ENCODE measurements at places on chromosomes 2 and 18. TPM values are rescaled to one million over a fixed set of nuclear protein-coding genes. Genes with fewer than 3 reads are reported as not detected.

RESP18 gene
- total RNA-seq, result not detected

CROCC2 gene
- total RNA-seq, result 0.44 TPM

CHRND gene
- total RNA-seq, result not detected

DLGAP1 gene
- 3.3 TPM for total RNA-seq

TXNDC2 gene
- not detected for total RNA-seq

ALLC gene
- 11.4 TPM for total RNA-seq

METAP1D gene
- total RNA-seq, result 9.4 TPM

CEP76 gene
- 3.1 TPM for total RNA-seq

- H3K4me3 ChIP-seq, result no peak overlapping the region
- DNase-seq, result no peak
- no peaks in the 10 kb centered on the region for H3K27me3 ChIP-seq
- H3K4me1 ChIP-seq, result no peaks in the 10 kb centered on the region
- H3K27ac ChIP-seq, result no peak overlapping the region
- no peaks in the 10 kb centered on the region for H3K36me3 ChIP-seq
These were observed 84.7 kb downstream of the FAM161A start for GRCh38 chr2:61769093-61769675.

DNA sequence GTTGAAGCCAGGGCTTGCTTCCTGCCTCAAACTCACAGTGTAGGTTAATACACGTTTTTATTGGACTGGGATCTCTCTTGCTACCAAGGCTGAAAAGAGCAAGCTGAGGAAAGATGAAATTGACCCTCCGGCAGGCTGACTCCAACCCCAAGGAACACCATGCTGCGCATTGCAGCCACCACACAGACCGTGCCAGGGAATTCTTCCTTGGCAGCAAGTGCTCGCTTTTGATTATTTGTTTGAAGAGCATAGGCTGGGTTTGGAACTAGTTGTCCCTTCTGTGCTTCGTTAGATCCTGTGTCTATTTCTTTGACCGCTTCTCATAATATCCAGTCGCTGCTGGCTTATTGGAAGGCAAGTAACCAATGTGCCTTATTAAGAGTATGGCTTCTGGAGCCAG lies 34.4 kb upstream of the DARS1 start:
- H3K27ac ChIP-seq, result no peak overlapping the region
- no peaks in the 10 kb centered on the region for H3K36me3 ChIP-seq
- no peak for DNase-seq
- no peaks in the 10 kb centered on the region for H3K4me1 ChIP-seq

- DNase-seq, result no peak
- no peaks in the 10 kb centered on the region for H3K36me3 ChIP-seq
These were observed 2.8 kb upstream of the LBX2 start for GRCh38 chr2:74502147-74502719.

DNA sequence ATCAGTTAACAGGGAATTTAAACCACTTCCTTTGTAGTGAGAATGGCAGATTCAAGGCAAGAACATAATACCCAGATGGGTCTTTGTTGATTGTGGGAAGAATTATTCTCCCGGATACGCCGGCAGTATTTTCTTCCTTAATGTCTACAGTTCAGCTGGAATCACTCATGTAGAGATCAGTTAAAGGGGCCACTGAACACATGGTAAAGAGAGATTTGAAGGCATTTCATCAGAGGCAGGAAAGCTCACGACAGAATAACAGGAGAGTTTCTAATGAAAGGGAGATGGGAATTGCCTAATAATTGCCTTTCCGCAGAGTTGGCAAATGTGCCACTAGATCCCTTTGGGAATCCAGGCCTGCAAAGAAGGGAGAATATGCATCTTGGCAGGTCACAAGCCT lies 327.7 kb upstream of the ZNF804A start:
- H3K36me3 ChIP-seq, result no peaks in the 10 kb centered on the region
- no peaks in the 10 kb centered on the region for H3K4me1 ChIP-seq
- DNase-seq, result no peak
- no peak overlapping the region for H3K4me3 ChIP-seq
- no peaks in the 10 kb centered on the region for H3K27me3 ChIP-seq

DNA sequence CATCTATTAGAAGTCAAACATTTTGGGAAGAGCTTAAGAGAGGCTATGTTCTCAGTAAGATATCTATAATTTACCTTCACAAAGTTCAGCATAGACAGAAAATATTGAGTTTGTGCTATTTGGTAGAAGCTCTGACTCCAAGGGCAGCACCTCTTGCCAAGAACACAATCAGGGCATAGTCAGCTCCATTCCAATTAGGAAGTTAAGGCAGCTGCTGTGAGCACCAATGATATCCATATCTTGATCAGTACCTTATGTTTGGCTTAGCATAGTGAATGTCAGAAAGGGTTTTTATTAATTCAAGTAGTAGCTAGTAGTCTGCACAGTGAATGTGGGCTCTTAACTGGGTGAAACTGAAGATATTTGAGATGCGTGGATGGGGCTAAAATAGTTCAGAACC lies 86.4 kb upstream of the SPRED2 start:
- no peaks in the 10 kb centered on the region for H3K4me1 ChIP-seq
- H3K27ac ChIP-seq, result no peak overlapping the region
- no peak for DNase-seq
- H3K27me3 ChIP-seq, result no peaks in the 10 kb centered on the region
- no peak overlapping the region for H3K4me3 ChIP-seq
- H3K36me3 ChIP-seq, result no peaks in the 10 kb centered on the region

- H3K27me3 ChIP-seq, result no peaks in the 10 kb centered on the region
- no peak overlapping the region for H3K4me3 ChIP-seq
- no peak for DNase-seq
- H3K36me3 ChIP-seq, result no peaks in the 10 kb centered on the region
- H3K4me1 ChIP-seq, result no peaks in the 10 kb centered on the region
These were observed 66.1 kb downstream of the COLEC12 start for GRCh38 chr18:434410-434809.

DNA sequence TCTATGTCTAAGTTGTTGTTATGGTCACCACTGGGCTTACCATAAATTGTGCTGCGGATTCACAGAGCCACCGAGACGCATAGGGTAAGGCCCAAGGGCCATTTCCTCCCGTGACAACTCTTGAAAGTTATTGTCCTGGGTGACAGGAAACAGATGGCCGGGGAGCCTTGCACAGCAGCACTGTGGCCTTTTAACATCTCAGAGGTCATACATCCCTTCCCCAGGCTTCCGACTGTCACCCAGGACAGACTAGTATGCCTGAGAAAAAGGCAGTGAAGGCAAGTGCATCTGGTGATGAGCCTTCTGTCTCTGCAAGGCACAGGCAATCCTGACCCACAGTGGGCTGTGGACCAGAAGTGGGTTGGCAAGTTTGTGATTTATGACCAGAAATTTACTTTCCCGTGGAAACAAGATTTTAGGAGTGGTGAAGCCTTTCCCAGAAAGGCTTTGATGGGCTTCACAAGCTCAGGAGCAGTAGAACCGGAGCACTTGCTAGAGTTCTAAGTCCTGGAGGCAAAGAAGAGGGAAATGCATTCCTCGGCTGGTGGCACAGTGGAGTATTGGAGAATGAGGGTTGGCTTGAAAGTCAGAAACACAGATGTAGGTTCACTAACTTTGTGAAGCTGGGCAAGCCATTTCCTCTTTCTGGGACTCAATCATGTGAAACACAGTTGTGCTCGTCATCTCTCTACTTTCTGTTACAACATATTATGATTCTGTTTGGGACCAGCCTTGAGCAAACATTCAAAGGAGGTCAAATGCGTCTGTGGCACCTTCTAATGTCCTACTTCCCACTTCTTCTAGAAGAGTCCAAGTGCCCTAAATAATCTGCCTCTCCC lies 2.0 kb upstream of the CAPN14 start:
- H3K4me3 ChIP-seq, result no peak overlapping the region
- no peaks in the 10 kb centered on the region for H3K36me3 ChIP-seq
- no peak for DNase-seq

- H3K36me3 ChIP-seq, result no peaks in the 10 kb centered on the region
- no peaks in the 10 kb centered on the region for H3K27me3 ChIP-seq
- peaks cover 24% of the 10 kb centered on the region for H3K4me1 ChIP-seq
- no peak overlapping the region for H3K4me3 ChIP-seq
- DNase-seq, result peak; percentile 44
These were observed 205.6 kb downstream of the RTP5 start for GRCh38 chr2:242075168-242075567.

GRCh38 chr2:234631646-234632514 lies 135.0 kb upstream of the ARL4C start:
- H3K27ac ChIP-seq, result no peak overlapping the region
- no peaks in the 10 kb centered on the region for H3K4me1 ChIP-seq
- no peak overlapping the region for H3K4me3 ChIP-seq
- H3K27me3 ChIP-seq, result no peaks in the 10 kb centered on the region
- DNase-seq, result no peak

DNA sequence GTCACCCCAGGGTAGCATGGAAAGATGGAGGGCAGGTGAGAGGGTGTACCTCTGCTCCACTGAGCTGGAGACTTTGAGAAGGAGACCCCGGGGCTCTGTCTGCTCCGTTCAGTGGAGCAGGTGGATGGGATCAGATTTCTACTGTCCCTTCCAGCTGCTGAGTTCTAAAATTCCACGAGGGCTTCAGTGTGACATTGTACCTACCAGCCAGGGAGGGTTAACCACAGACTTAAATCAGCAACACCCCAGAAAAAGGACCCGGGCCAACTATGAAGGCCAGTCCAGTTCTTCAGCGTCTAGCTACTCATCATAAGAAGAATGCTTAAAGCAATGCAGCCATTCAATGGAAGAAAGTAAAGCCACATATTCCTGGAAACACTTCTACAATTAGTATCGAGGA lies 23.8 kb downstream of the STAT1 start:
- no peak for DNase-seq
- peaks cover 100% of the 10 kb centered on the region for H3K36me3 ChIP-seq
- H3K4me3 ChIP-seq, result no peak overlapping the region
- no peak overlapping the region for H3K27ac ChIP-seq
- no peaks in the 10 kb centered on the region for H3K4me1 ChIP-seq

DNA sequence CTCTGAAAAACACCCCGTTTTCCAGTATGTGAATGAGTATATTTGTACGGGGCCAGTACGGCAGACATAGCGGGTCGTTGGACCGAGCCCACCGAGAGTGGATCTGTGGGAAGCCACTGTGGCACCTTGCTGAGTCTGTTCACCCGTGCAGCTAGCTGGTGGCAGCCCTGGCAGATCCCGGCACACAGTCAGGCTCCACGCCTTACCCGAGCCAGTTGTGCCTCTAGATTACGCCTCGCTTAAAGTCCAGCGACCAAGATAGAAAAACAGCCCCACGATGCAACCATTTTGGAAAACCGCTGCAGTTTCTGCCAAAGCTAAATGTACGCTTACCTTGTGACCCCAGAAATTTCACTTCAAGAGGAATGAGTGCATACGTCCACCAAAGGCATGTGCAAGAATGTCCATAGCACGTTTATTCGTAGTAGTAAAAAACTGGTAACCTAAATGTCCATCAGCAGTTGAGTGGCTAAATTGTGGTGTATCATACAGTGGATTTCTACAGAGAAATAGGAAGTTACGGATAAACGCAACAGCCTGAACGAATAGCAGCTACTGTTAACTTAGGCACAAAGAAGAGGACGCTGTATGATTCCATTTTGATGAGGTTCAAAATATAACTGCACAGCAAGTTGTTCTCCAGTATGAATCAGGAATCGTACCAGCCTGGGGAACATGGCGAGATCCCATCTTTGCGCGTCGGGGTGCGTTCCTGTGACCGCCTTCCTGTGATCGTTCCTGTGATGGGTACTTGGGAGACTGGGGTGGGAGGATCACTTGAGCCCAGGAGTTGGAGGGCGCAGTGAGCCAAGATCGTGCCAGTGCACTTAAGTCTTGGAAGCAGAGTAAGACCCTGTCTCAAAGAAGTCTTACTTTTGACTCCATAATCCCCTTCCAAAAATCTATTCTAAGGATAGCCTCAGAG lies 688 bp upstream of the WDR33 start:
- H3K27ac ChIP-seq, result peak overlapping the region; percentile 92
- no peaks in the 10 kb centered on the region for H3K36me3 ChIP-seq
- peaks cover 33% of the 10 kb centered on the region for H3K4me1 ChIP-seq
- H3K27me3 ChIP-seq, result no peaks in the 10 kb centered on the region
- peak overlapping the region; percentile 97 for H3K4me3 ChIP-seq
- DNase-seq, result no peak

DNA sequence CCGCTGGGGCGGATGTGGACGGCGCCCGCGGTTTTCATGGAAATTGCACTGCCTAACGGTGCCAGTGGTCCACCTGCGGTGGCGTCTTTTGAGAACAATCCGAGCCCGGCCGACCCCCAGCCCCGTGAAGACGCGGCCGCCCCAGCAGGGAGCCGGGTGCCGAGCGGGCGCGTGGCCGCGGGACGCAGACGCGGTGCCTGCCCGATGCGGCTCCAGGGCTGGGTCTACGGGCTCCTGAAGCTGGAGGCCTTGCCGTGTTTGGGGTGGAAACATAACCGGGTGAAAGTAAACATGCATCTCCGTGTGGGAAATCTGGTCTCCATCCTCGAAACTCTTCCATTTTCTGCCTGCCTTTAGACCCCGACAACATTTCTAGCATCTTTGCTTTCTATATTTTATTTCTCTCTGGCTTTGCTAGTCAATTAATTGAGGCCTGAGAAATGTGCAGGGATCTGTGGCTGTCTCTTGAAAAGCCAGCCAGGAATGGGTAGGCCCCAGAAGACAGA lies 572 bp downstream of the INPP4A start:
- no peaks in the 10 kb centered on the region for H3K4me1 ChIP-seq
- H3K27ac ChIP-seq, result peak overlapping the region; percentile 86
- peak overlapping the region; percentile 84 for H3K4me3 ChIP-seq
- no peak for DNase-seq
- no peaks in the 10 kb centered on the region for H3K36me3 ChIP-seq
- H3K27me3 ChIP-seq, result no peaks in the 10 kb centered on the region

DNA sequence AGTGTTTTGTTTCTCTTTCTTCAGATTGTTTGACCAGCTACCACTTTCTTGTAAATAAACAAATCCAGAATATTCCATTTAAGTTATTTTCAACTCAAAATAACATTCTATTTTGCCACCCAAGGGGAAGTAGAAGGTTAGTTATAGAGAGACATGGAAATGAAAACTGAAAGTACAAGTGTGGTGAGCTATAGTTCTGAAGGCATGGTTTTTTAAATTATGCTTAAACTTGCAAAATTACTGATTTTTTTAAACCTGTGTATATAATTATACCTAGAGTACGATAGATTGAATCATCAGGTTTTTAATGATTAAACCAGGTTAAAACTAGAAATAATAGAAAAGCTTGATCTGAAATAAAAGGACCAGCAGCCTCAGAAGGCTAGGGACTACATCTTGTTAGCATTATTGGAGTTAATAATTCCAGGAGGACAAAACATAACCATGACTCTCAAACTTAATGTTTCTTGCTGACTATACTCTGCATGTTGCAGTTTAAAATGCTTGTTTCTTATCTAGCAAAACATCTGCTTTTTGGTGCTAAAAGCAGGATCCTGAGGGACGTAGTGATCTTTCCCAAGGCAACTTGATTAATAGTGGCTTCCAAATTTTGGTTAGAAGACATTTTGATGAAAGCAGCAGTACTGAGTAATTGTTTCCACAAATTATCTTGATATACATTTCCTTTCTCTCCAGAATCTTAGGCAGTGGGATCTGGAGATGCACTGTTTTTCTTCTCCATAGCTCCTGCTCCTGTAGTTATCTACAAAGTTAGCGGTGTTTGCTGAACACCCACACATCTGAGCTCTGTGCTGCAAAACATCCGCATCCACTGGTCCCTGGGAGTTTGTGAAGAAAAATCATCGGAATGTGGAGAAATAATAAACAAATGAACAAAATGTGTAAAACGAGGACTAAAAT lies 327.2 kb upstream of the PKDCC start:
- peak overlapping the region; percentile 6 for H3K4me3 ChIP-seq
- peak overlapping the region; percentile 44 for H3K27ac ChIP-seq
- no peaks in the 10 kb centered on the region for H3K27me3 ChIP-seq
- no peaks in the 10 kb centered on the region for H3K36me3 ChIP-seq
- H3K4me1 ChIP-seq, result no peaks in the 10 kb centered on the region
- no peak for DNase-seq
